ENCODE measurements at places on chromosomes 11 and 22.

DNA sequence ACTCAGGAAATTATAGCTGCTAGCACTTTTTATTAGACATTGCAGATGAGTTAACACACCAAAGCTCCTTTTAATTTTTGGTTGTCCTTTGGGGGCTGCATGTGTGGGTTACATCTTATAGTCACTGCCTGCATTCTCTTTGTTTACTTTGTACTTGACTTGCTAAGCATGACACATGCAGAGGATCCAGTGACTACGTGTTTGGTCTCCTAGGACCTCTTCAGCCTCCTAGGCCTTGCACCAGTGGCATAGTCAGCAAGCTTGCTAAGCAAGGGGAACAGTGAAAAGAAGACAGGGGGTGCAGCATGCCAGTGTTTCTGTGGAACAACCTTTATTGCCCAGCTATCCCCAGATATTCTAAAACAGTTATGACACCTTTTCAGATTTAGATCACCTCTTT, 108.2 kb downstream of the PAX6 start:
- no peak for DNase-seq

- DNase-seq: no peak
These were observed 2.9 kb downstream of the BIRC3 start for GRCh38 chr11:102320188-102320587.

DNA sequence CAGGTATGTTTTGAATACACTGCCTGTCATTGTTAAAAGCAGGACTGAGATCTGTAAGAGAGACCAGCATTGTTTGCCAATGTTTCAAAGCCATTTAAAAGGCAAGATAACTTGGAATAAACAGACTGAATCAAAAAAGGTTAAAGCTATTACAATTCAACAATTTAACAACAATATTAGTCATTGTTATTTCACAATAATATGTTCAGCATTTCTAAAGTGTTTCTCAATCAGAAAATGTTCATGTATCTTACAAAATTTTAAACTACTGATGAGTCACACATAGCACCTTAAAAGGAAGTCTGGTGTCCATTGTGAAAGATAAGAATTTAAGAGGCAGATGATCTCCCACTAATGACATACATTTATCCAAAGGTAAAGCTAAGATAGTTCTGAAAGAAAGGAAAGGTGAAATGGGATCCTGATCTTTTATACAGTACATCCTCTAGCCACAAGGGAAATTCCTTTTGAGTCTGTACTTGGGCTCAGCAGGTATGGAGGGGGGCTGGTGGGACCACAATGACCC, 79.7 kb downstream of the MAML2 start:
- DNase-seq: no peak

DNA sequence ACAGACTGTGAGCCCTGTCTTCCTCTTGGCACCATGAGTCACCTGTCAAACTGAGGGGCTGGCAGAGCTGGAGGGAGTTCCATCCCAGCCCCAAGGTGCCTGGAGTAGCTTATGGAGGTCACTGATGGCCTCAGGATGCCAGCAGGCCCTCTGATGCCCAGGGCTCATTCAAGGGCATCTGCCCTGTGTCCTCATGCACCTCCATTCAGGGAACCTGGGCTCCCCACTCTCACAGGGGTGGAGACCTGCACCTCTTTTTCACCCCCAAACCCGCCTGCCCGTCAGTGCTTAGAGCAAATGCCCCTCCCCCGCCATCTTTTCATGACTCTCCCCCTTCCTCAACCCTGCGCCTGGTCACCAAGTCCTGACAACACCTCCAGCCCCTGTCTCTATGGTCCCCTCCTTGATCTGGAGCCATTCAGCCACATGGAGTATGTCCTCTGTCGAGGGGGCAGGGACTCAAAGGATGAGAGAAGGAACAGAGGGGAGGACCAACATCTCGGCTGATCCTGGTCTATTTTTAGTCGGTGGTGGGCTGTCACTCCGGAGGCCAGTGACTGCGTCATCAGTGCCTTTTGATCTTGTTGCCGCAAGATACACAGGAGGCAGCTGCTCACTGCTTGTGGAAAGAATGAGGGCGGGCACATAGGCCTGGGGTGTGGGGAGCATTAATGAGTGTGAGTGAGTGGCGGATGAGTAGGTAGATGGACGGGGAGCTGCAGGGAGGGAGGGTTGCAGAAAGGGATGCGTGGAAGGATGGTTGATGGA, 72.2 kb downstream of the CDKN1C start:
- DNase-seq: no peak

DNA sequence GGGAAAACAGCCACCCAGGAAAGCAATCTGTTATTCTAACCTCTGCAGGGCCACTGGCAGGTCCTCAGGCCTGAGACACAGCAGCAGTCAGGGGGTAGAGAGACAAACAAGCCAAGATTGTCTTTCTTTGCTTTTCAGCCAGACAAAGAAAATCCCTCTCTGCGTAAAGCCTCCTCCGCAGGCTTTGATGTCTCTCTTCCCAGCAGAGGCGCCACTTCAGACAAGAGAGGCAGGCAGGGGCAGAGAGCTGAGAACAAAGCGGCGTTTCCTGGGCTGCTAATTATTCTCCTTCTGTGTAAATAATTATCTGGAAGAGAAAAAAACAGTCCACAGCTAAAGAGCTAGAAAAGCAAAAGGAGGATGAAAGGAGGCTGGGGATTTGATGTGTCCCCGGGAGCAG, 102.7 kb upstream of the SEZ6L start:
- DNase-seq: no peak

DNA sequence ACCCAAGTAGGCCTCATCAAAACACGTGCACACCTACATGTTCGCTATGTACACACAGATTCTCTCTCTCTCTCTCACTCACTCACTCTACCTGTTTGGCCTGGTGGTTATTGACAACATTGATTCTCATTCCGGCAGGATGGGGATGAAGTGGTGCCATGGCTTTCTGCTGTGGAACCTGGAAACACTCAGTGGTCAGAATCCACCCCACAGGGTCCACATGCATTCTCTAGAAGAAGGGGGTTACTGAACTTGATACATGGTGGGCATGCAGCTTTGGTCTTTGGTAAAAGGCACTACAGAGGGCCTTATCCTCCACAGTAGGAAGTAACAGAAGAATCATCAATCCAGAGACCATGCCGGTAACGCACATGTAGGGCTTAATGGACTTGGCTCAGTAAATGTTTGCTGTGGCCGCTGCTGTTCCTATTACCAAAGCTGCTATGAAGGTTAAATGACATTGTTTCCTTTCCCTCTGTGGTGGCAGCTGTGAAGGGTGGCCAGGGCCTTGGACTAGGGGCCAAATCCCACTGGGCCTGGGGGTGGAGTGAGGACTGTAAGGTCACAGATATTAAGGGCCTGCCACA, 12.7 kb downstream of the POLDIP3 start:
- DNase-seq: no peak

DNA sequence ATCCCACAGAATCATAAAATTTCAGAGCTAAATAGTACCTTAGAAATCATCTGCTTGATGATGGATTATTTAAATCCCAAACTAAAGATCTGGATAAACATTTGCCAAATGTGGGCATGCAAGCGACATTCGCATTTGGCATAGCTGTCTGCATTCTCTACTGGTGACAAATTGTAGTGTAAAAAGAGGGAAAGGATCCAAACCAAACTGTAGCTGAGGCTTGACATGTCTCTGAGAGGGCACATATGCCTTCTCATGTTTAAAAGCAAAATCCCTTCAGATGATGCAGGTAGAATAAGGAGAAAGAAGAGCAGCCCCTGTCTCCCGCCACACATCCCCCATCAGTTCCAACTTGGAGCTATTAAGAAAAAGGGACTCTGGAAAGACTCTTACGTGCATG, 257.5 kb upstream of the MTNR1B start:
- DNase-seq: no peak

GRCh38 chr22:46574993-46575910, 37.8 kb upstream of the CELSR1 start:
- no peak for DNase-seq

GRCh38 chr11:118437208-118438125, 1.2 kb downstream of the KMT2A start:
- peak; percentile 50 for DNase-seq

All from stimulated activated CD4-positive, alpha-beta T cell treated with anti-CD3 and anti-CD28 coated beads, Interleukin-4, amount 100 ng/mL, for 24 hours (primary cell).